ENCODE measurements at places on chromosomes 11 and 22.

DNA sequence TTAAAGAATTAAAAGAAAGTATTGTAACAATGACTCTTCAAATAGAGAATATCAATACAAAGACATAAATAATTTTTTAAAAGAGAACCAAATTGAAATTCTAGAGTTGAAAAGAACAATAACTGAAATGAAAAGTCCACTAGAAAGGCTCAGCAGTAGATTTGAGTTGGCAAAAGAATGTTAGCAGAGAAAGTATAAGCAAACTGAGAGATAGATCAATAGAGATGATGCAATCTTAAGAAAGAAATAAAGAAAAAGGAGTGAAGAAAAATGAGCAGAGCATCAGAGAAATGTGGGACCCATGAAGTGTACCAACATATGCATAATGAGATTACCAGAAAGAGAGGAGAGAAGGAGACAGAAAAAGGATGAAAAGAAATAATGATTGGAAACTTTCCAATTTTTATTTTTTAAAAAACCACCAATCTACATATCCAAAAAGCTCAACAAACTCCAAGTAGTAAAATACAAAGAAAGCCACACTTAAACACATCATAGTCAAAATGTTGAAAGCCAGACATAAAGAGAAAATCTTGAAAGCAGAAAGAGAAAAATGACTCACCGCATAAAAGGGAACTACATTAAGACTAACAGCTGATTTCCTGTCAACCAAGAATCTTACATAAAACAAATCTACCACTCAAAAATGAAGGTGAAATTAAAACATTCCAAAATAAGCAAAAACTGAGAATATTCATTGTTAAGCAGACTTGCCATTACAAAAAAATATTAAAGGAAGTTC, 20.9 kb downstream of the NCF4 start:
- no peak for DNase-seq

DNA sequence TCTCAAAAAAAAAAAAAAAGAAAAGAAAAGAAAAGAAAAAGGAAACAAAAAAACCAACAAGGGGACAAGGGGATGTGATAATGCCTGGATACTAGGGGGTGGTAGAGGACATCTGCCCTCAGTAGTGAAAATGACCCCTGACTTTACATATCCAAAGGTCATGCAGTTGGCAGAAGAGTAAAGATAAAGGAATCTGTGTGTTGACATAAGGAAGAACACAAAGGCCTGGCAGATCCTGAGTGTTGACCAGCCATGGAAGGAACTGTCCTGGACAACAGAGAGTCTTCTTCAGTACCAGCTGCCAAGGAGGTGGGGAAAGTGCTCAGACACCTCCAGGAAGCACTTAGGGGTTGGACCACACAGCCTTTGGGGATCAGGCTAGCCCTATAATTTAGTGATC, 12.6 kb downstream of the SLC43A1 start:
- DNase-seq, result no peak

DNA sequence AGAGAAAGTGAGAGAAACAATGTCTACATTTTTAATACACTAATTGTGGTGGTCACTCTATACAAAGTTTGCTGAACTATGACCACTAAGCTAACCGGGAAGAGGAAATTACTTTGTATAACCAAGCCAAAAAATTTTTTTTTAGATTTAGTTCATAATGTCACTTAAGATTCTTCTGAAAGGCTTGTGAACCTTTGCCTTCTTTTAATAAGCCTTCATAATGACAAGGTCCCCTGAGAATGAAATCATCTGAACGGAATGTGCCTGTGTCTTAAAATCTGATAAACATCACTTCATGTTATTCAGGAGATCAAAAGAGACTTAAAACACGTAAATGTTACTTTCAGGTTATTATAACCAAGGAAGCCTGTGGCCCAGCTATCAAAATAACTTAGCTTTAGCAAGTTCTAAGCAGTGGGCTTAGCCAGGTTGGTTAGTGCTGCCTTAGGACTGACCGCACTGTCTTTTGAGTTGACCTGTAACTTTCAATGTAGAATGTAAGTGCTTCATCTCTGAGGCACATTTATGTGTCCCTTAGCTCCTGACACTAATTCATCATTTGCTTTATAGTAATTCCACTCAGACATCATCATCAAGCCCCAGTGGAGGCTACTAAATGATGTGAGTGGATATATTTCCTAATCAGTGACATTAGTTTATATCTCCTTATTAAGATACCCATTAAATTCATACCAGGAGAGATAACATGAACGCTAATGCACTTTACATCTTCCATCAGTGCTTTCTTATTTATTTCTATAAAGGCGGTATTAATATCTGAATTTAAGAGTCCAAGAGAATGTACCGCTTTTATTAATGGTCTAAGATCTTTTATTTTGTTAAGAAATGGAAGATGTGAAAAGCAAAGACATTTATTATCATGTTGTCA, 122.5 kb downstream of the WNT11 start:
- peak; percentile 5 for DNase-seq

DNA sequence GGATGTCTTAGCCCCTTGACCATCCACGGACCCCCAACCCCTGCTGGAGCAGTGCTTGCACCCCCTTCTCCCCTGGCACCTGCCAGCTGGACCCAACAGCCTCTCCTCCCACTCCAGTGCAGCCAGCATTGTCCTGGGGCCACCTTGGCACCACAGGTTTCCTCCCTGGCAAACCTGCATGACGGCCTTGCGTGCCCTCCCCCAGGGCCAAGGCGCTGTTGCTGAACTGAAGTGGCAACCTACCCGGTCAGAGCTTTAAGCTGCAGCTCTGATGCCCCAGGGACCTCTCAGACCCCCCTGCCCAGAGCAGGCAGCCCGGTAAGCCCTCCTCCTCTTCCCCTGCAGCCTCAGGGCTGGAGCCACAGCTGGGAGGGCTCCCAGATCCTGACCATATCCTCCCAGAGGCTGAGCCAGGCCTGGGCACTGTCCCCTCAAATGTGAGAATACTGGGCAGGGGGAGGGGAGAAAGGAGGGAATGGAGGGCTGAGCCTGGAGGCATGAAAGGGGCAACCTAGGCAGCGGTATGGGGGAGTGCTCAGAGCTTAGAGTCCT, 1.8 kb upstream of the LRRC75B start:
- DNase-seq, result no peak

DNA sequence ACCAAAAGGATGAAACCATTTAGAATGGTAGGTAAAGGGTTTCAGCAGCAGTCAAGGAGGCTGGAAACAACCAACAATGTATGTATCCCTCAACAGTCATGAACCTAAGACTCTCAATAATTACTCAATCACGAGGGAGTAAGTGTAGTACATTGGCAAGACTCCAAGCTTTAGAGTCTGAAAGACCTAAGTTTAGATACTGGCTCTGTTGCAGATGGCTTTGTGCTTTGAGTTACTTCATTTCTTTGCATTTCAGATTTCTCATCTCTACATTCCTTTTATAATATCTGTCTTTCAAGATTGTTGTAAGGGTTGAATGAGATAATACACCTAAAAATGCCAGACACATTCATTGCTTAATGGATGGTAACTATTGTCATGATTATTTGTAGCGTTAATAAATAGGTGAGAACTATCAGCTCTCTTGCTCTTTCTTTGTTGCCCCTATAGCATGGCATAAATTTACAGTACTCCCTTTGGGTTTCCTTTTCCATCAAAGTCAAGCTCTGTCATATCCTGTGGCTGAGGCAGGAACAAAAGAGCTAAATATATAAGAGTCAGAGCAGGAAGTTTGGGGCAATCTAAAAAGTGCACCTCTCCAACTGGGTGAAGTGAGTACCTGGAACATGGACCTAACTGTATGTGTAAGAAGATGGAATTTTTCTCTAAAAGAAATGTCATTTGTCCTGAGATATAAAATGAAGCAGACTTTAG, 228.2 kb upstream of the ZC3H12C start:
- no peak for DNase-seq

Measured in renal pelvis (tissue), 12 donors.